ENCODE measurements at places on chromosomes 12 and 14. TPM values are rescaled to one million over a fixed set of nuclear protein-coding genes. Genes with fewer than 3 reads are reported as not detected.

The VRK1 gene
- total RNA-seq = 15.8 TPM

The GYS2 gene
- not detected for total RNA-seq

The C1R gene
- total RNA-seq = 514 TPM

The TMEM117 gene
- 6.0 TPM for total RNA-seq

The SIX1 gene
- total RNA-seq = 0.16 TPM

- H3K36me3 ChIP-seq = no peaks in the 10 kb centered on the region
- no peaks in the 10 kb centered on the region for H3K4me1 ChIP-seq
- H3K27ac ChIP-seq = no peak overlapping the region
- no peaks in the 10 kb centered on the region for H3K27me3 ChIP-seq
These were observed 12.3 kb downstream of the NUDT4 start for GRCh38 chr12:93390031-93390430.

- no peak overlapping the region for H3K4me3 ChIP-seq
- H3K27me3 ChIP-seq = no peaks in the 10 kb centered on the region
- H3K36me3 ChIP-seq = no peaks in the 10 kb centered on the region
- DNase-seq = no peak
- H3K4me1 ChIP-seq = no peaks in the 10 kb centered on the region
These were observed 249.7 kb upstream of the FBXO33 start for GRCh38 chr14:39681782-39682399.

- no peak overlapping the region for H3K27ac ChIP-seq
- no peaks in the 10 kb centered on the region for H3K4me1 ChIP-seq
- H3K36me3 ChIP-seq = no peaks in the 10 kb centered on the region
- H3K27me3 ChIP-seq = no peaks in the 10 kb centered on the region
These were observed 120.5 kb downstream of the TBC1D30 start for GRCh38 chr12:64944966-64945365.

DNA sequence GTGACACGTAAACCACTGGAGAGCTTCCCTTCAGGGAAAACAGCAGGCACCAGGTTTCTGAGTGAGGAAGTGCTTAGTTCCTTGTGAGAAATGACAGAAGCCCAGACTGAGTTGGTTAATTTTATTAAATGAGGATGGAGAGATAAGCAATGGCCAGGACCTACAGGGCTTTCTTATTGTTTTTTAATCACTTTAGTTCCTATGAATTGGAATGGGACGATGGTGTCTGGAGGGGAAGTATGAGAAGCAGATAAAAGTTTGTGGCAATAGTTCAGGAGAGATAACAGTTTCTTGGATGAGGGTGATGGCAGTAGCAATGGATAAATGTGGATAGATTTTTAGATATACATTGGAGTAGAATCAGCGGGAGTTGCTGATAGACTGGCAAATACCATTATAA, 86.5 kb upstream of the PTPRR start:
- H3K27me3 ChIP-seq = no peaks in the 10 kb centered on the region
- H3K4me3 ChIP-seq = no peak overlapping the region

DNA sequence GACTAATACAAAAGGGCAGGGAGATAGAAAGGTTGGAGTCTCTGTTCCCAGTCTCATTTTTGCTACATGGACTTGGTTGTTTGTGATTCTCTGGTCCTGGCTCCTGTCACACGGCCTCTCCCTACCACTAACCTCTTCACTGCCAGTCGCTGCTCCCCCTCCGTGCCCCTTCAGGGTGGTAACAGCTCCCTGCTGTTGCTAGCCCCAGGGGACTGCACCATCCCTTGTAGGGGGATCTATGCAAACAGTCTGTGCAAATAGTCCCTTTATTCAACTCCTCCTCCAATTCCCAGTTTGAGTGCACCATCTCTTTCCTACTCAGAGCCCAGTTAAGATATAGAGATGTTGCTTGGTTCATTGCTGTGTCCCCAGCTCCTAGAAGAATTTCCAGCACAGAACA, 51.1 kb downstream of the CCDC60 start:
- no peak overlapping the region for H3K27ac ChIP-seq
- no peak for DNase-seq
- no peaks in the 10 kb centered on the region for H3K4me1 ChIP-seq
- H3K27me3 ChIP-seq = no peaks in the 10 kb centered on the region
- no peaks in the 10 kb centered on the region for H3K36me3 ChIP-seq

GRCh38 chr12:5442251-5443006, 10.5 kb downstream of the NTF3 start:
- H3K27ac ChIP-seq = no peak overlapping the region
- peak; percentile 82 for DNase-seq
- H3K4me1 ChIP-seq = no peaks in the 10 kb centered on the region
- H3K36me3 ChIP-seq = no peaks in the 10 kb centered on the region

DNA sequence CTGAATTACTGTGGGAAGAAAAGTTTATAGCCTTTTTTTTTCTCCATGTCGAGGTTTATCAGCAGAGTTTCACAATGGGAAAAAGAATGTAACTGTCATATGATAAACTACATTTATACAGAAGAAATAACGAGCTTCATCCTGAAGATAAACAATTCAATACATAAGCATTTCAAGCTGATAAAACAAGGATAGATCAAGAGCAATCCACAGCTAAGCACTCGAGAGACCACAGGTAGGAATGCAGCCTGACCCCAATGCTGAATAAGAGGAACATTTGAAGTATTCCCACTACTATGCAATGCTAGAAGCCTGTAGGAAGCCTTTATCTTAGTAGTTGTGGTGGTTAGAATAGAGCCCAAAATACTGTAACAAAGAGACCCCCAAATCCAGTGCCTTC, 32.6 kb upstream of the DAAM1 start:
- H3K4me1 ChIP-seq = no peaks in the 10 kb centered on the region
- H3K4me3 ChIP-seq = no peak overlapping the region
- no peak overlapping the region for H3K27ac ChIP-seq
- no peak for DNase-seq
- H3K36me3 ChIP-seq = no peaks in the 10 kb centered on the region

GRCh38 chr14:74578479-74578878, 33.6 kb downstream of the LTBP2 start:
- peaks cover 12% of the 10 kb centered on the region for H3K4me1 ChIP-seq
- no peak for DNase-seq
- no peaks in the 10 kb centered on the region for H3K27me3 ChIP-seq
- no peaks in the 10 kb centered on the region for H3K36me3 ChIP-seq
- no peak overlapping the region for H3K4me3 ChIP-seq
